Renal cortical epithelial cell (primary cell): ENCODE measurements at places on chromosomes 6 and 20. TPM values are rescaled to one million over a fixed set of nuclear protein-coding genes. Genes with fewer than 3 reads are reported as not detected.

Gene ENPP5
- 9.3 and 11.1 TPM in 2 replicates for total RNA-seq

Gene EGFL8
- 1.3 TPM in 1 of 2 replicates, not detected in the other for total RNA-seq

Gene ADAM33
- total RNA-seq: 0.10 TPM in 1 of 2 replicates, not detected in the other

Gene FILIP1
- total RNA-seq: 0.17 and 1.5 TPM in 2 replicates

Gene CALHM5
- total RNA-seq: 0.17 and 0.40 TPM in 2 replicates

GRCh38 chr6:148430897-148431296, 88.3 kb downstream of the SASH1 start:
- no peak for DNase-seq

GRCh38 chr6:36956446-36956820, 1.9 kb downstream of the PI16 start:
- no peak for DNase-seq

GRCh38 chr20:60123096-60123495, 164.9 kb downstream of the CDH26 start:
- no peak for DNase-seq

DNA sequence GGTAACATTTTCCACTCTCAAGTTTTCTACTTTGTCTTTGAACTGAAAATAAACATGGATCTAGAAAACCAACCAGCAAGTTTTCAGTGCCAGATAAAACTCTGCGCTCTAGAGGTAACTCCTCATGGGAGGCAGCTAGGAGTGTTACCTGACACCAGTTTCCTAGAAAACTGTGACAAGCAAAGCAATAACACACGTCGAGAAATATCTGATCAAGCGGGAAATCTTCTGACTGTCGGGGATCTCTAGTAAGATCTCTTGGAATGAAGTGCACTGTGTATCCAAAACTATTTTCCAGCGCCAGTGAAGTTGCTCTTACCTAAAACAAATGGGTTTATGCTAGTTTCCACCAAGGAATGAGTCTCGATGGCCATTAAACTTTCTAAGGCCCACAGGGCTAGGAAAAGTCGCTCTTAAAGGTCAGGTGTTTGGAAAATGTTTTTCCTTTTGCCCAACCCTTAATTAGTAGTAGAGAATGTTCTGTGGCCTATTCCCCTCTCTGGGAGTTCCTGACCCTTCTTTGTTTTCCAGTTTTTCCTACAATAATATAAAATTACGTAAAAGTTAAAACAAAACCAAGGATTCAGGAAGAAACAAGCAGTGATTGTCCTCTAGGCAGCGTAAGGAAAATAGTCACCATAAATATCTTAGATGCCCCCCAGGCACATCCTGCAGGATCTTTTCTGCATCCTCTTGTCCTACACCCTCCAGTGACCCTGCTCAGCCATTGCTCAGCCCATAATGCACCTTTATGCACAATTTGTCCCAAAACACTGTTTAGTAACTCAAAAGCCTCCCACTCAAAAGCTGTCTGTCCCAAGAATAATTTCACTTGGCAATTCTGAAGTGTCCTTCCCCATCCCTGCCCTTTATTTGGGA, 137.7 kb upstream of the AKAP12 start:
- DNase-seq: no peak

- DNase-seq: no peak
Observed at GRCh38 chr6:125699591-125699990, 49.8 kb upstream of the HEY2 start.

- DNase-seq: no peak
Observed at GRCh38 chr20:50207026-50207425, 16.4 kb downstream of the CEBPB start.

DNA sequence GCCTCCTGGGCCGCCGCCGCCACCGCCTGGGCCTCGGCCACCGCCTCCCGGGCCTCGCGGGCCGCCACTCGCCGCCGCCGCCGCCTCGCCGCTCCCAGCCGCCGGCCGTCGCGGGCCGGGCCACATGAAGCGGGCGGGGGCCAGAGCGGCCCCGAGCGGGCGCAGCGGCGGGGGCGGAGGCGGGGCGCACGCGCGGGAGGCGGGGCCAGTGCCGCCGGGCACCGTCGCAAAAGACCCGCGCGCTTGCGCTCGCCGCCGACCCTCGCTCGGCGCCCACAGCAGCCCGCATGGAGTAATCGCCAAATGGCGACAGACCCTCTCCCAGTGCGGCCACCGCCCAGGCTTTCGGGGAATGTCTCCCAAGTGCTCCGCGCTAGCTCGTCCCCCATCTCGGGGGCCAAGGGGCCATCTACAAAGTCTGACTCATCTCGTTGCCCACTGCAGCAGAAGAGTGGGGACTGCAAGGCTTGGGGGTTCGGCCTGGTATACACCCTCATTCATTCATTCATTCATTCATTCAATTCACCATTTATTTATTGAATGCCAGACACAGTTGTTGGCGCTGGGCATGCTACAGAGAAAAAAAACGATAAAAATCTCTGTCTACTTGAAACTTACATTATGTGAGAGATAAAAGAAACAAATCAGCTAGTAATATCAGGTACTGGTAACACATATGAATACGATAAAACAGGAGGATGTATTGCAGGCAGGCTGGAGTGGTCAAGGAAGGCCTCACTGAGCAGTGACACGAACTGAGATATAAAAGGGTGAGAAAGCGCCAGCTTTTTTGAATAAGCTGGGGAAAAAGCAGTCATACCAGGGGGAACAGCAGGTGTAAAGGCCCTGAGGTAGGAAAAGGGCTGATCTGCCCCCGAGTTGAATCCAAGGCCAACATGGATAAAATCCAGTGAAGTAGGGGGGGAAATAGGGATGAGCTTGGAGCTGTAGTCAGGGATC, at the start of gene B4GALT5:
B4GALT5 (minus strand) TSS at position 126 of the 960 bp plus-strand sequence. CDS start 188 bp downstream, outside the sequence.
- DNase-seq: no peak

GRCh38 chr6:36685926-36686667, 7.6 kb downstream of the CDKN1A start:
- DNase-seq: no peak

- DNase-seq: no peak
Observed at GRCh38 chr20:63165356-63166192, 50.4 kb downstream of the YTHDF1 start.

GRCh38 chr6:8080362-8081151, 16.4 kb upstream of the BLOC1S5 start:
- DNase-seq: peak; percentile 93

DNA sequence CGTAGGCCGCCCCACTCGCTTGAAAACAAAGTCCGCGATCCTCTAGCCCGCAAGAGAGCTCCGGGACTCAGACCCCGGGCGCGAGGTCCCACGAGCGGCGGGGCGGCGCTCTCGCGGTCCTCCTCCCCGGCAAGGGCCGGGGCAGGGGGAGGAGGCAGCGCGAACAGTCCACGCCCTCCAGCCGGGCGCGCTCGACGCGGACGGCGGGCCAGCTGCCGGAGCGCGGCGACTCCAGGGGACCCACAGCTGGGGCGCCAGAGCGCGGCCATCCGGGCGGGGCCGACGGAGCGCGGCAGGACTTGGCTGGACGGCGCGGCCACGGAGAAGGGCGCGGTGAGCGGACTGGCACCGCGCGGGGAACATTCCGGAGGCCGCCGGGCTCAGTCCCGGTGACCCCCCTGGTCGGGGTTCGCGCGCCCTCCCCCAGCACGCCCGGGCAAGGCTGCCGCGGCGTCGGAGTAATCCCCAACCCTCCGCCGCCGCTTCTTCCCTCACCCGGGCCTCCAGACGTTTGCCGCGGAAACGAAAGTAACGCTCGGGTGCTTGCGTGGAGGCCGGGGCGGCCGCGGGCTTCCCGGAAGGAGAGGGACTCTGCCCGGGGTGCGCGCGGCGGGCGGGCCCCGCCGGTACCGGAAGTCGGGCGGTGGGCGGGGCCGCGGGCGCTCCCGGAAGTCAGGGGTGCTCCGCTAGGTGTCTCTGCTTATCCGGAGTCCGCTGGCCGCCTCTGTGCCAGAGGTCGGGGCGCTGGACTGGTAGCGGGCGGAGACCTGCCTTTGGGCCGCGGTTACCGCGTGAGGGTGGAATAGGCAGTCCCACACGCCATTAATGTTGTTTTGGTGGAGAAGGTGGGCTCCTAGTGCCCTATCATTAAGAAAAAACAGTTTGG, at the start of gene RIPK1:
RIPK1 (plus strand) TSS at position 166 of the 886 bp plus-strand sequence. CDS start 8,330 bp downstream, outside the sequence.
- peak; percentile 71 for DNase-seq

GRCh38 chr6:36064770-36065396, 37.3 kb downstream of the MAPK14 start:
- DNase-seq: peak; percentile 38

- DNase-seq: peak; percentile 37
Observed at GRCh38 chr20:47951521-47951971, 166.3 kb upstream of the SULF2 start.

- DNase-seq: no peak
Observed at GRCh38 chr6:4446982-4447381, 311.6 kb upstream of the ECI2 start.

DNA sequence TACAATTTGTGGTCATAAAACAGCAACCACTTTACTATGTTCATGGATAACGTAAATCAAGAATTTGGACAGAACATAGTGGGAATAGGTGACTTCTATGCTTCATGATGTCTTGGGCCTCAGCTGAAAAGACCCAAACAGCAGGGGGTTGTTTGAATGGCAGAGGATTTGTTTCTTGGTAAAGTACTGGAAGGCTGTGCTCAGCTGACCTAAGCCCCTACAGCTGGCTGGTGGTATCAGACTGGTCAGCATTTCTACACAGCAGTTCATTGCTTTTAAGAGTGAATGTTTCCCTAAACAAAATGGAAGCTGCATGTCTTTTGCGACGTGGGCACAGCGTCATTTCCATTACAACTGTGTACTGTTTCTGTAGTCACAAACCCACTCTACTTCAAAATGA, 148.5 kb upstream of the DEFB112 start:
- no peak for DNase-seq

- peak; percentile 84 for DNase-seq
Observed at GRCh38 chr6:157514659-157515496, 133.9 kb downstream of the ZDHHC14 start.

GRCh38 chr6:134821928-134822864, 127.7 kb downstream of the ALDH8A1 start:
- DNase-seq: peak; percentile 84

- no peak for DNase-seq
Observed at GRCh38 chr6:119142041-119142440, 63.6 kb upstream of the FAM184A start.

- DNase-seq: no peak
Observed at GRCh38 chr20:8870652-8871051, 198.2 kb upstream of the PLCB4 start.
